ENCODE measurements at places on chromosomes 16 and 17.

- no peak for DNase-seq
These were observed 10.4 kb upstream of the SREBF1 start for GRCh38 chr17:17847118-17847689.

DNA sequence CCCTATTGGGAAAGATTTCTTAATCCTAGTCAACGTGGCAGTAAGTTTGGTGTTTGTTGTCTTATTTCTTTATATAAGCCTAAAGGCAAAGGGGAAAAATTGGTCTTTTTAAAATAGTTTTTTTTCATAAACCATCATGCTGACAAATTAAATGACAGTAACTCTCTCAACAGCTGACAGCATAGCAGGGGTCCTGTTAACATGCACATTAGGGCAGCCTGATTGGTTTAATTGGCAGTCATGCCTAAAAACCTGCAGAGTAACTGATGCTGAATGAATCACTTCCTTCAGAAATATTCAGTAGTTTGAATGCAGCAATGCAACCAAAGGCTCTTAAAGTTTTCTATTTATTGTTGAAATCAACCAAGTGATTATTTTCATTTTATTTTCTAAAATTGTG is 85.4 kb downstream of the ITFG1 start:
- DNase-seq = no peak

DNA sequence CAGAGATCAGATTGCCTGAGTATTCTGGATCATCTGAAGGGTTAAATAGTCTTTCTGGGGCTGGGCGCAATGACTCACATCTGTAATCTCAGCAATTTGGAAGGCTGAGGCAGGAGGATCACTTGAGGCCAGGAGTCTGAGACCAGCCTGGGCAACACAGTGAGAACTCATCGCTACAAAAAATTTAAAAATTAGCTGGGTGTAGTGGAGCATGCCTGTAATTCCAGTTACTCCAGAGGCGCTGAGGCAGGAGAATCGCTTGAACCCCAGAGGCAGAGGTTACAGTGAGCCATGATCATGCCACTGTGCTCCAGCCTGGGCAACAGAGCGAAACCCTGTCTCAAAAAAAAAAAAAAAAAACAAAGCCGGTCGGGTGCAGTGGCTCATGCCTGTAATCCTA is 15.7 kb downstream of the MVP start:
- DNase-seq = no peak

DNA sequence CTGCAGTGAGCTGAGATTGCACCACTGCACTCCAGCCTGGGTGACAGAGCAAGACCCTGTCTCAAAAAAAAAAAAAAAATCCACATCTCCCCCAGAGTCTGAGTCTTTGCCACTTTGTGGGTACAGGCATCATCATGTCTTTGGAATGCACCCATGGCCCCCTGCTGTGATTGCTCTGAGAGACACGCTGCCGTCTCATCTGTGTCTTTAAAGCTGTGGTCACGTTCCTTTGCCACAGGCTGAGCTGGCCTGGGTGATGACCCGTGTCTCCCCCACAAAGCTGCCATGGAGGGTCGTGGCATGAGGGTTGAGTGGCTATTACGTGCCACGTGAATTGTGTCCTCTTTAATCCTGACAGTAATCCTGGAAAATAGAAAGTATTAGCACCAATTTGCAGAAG is 20.2 kb downstream of the CRISPLD2 start:
- DNase-seq = no peak

- DNase-seq = peak; percentile 61
These were observed 149.8 kb downstream of the RBFOX3 start for GRCh38 chr17:79461041-79461440.

- no peak for DNase-seq
These were observed 101.0 kb upstream of the CNTNAP4 start for GRCh38 chr16:76176153-76176552.

- DNase-seq = no peak
These were observed 72.7 kb upstream of the TNRC6C start for GRCh38 chr17:77885678-77886386.

- no peak for DNase-seq
These were observed 49.6 kb downstream of the MGAT5B start for GRCh38 chr17:76917829-76918228.

DNA sequence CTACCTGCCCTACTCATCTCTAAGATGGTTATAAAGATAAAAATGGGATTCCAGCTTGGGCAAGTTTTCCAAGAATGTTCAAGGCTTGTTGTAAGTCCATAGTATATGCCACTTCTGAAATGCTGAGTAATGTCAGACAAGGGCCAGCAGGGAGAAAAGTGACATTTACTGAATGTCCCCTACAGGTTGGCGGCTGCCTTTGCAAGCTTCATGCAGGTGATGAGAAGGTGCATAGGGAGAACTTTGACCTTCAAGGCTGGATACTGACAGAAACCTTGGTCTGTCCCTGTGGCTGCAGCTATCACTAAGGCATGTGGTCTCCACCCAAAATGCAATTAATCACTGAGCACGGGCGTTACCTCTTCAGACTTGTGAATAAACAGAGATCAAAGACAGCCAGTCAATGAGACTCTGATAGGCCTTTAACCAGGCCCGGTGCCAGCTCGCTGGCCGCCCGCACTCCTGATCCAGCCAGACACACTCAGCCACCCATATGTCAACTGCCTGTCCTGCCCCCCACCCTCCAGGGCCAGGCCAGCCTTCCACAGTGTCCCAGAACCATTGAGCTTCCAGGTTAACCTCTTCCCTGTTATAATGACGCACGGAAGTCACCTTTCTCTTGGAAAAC is 26.8 kb upstream of the AXIN2 start:
- no peak for DNase-seq

- DNase-seq = no peak
These were observed 365.4 kb downstream of the SNX29 start for GRCh38 chr16:12341966-12342365.

- peak; percentile 49 for DNase-seq
These were observed 274.6 kb upstream of the HSBP1 start for GRCh38 chr16:83533193-83533592.

- DNase-seq = no peak
These were observed 6.7 kb downstream of the ITGA3 start for GRCh38 chr17:50062293-50063243.

DNA sequence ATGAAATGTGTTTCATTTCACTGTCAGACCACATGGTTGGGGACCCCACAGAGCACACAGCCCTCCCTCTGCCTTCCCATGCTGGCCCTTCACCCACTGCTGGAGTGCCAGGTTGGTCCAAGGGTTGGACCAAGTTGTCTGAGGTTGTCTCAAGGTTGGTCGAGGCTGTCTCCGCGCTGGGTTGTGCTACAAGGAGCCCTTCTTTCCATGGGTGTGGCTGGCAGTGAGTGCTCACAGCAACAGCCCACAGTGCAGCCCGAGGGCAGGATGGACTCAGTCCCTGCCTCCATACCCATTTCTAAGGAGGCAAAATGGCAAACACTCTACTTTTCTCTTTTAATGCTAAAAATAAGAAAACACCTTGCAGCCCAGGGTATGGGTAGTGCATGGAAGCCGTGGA is 35.8 kb upstream of the STH start:
- DNase-seq = no peak

DNA sequence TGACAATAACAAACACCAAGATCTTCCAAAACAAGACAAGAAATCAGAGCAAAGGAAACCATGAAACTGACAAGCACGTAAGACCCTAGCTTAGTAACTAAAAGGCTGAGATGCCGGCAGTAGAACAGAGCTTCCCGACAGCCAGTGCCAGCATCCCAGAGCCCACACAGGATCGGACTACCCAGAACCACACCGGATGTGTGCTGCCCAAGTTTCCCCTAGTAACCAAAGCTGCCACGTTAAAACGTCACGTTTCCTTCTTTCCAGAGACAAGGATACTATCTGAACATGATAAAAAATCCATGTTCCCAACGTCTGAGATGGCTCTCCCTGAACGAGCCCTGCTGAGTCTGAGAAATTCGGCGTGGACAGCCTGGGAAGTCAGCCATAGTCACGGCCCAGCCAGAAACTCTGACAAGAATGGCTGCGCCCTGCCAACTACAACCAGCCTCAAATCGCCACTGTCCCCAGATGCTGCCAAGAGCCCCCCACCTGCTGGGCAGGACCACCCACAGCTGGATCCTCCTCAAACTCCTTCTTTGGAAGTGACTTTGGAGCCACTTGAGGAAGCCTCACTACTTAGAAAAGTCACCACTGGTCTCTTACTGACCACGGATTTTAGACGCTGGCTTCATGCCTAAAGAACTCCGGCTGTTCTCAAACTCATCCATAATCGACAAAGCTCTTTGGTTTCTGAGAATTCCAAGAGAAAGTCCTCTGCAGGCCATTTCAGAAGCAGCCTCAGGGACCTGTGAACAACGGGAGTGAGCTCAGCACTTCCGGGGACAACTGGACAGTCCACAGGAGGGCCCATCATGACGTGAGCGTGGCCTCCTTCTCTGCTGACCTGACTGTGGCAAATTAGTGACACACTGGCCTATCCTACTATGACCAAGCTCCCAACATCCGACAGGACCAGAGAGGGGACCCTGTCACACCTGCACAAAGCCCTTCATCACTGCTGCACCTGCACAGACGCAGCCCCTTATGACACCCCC is 16.7 kb downstream of the CCDC57 start:
- no peak for DNase-seq

GRCh38 chr16:1772362-1772907 is at the start of gene EME2:
EME2 (plus strand) TSS chr16:1772810; CDS start chr16:1773228, 418 bp downstream.
- no peak for DNase-seq

GRCh38 chr17:4623249-4623648 is 18.2 kb downstream of the ALOX15 start:
- DNase-seq = no peak

GRCh38 chr16:70750893-70751467 is 50.0 kb downstream of the VAC14 start:
- no peak for DNase-seq

DNA sequence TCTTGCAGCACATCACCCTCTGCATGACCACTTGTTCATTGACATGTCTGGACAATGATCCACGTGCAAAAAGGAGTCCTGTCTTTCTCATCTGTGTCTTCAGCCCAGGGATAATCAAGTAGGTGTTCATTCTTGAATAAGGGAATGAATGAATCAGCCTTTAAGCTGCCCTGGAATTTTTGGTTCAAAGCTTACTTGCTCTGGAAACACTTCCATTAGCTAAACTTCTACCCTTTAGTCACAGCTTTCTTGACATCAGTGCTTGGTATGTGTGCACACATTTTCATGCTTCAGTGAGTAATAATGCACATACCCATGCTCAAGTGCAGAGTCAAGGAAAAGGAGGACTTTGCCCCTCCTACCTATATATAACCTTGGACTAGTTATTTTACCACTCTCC is 103.0 kb upstream of the CDH13 start:
- DNase-seq = no peak

GRCh38 chr17:33072421-33073161 is 80.9 kb downstream of the SPACA3 start:
- no peak for DNase-seq

- DNase-seq = no peak
These were observed 956.1 kb upstream of the GOT2 start for GRCh38 chr16:59690216-59690615.

GRCh38 chr16:78953526-78953925 is 647.0 kb downstream of the MAF start:
- no peak for DNase-seq

GRCh38 chr17:16933317-16934132 is 38.4 kb downstream of the TNFRSF13B start:
- DNase-seq = no peak

DNA sequence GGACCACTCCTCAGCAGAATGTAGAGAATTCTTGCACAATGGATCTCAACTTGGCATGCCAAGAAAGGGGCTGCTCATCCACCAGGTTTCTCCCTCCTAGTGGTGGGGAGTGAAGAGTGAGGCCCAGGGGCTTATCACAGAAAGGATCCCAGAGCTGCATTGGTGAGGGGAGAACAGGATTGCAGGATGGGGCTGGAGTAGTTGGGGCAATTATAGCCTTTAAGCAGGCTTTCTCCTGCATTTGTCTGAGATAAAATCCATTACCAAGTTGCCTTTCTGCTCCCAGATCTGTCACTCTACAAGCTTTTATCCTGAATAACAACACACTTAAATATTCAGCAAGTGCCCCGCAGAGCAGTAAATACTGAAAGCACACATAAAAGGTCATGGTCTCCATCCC is 130.8 kb upstream of the CES5A start:
- DNase-seq = no peak

DNA sequence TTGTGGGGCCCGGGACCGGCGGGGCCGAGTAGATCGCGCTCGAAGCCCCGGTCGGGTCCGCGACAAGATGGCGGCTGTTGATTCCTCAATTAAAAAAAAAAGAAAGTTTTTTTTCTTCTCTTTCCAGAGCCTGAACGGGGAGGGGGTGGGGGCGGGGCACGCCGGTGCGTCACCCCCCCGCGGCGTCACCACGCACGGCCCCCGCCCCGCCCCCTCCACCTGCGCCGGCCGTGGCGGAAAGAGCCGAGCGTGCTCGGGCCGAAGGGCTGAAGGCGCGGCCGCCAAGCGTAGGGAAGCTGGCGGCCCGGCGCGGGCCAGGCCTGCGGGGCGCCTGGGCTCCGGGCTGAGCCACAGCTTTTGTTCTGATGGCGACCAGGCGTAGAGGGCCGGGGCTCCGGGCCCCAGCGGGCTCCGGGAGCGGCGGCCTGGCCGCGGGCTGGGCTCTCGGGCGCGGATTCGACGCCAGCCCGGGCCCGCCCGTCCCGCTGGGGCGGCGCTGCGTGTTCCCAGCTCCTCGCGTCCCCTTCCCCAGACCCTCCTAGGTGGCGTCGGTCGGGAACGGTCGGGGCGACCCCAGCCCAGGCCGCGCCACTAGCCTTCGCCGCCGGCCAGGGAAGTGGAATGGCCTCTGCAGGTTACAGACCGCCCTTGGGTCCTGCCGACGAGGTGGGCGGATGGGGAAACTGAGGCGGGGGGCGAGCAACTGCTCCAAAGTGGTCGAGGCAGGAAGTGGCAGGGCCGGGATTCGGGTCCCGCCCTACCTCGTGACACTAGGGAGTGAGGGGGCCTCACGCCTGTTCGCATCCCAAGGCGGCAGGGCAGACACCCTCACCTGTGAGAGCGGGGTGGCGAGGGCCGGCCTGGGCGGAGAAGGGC is at the start of gene CREBBP:
TSS of gene CREBBP (minus strand) at position 91 of the 876 bp plus-strand sequence. CDS start 797 bp downstream, outside the sequence.
- DNase-seq = no peak

- DNase-seq = no peak
These were observed 509 bp downstream of the CNEP1R1 start for GRCh38 chr16:50025537-50025931.

GRCh38 chr17:80544655-80545498 is at the start of gene RPTOR:
RPTOR (plus strand) TSS chr17:80544838; CDS start chr17:80545630, 792 bp downstream.
- peak; percentile 73 for DNase-seq

DNA sequence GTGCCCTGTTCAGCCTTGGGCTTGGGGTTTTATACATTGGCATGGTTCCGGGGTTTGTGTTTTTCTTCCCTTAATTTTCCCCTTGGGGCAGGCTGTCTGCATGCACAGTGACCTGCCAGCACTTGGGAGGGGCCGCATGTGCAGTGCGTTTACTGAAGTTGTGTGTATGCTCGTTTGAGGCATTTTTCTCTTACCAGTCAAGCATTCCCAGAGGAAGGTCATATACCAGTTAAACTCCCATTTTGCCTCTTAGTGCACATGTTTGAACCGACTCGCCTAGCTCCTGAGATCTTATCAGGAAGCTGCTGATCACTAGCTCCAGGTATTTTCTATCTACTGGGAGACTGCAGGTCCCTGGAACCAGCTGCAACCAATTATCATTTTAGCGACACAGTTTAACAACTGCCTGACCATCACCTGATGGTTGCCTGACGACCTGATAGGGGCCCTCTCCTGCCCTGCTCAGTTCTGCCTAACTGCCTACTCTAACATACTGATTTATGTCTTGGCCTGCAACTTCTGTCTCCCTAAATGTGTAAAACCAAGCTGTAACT is 51.4 kb downstream of the MFSD11 start:
- DNase-seq = no peak

GRCh38 chr16:71837150-71837549 is 8.6 kb upstream of the ATXN1L start:
- DNase-seq = no peak
